Testis (tissue), 5 donors: ENCODE measurements at places on chromosomes 1 and 21.

GRCh38 chr1:9555942-9556341 lies 16.7 kb downstream of the SLC25A33 start:
- no peak for DNase-seq

DNA sequence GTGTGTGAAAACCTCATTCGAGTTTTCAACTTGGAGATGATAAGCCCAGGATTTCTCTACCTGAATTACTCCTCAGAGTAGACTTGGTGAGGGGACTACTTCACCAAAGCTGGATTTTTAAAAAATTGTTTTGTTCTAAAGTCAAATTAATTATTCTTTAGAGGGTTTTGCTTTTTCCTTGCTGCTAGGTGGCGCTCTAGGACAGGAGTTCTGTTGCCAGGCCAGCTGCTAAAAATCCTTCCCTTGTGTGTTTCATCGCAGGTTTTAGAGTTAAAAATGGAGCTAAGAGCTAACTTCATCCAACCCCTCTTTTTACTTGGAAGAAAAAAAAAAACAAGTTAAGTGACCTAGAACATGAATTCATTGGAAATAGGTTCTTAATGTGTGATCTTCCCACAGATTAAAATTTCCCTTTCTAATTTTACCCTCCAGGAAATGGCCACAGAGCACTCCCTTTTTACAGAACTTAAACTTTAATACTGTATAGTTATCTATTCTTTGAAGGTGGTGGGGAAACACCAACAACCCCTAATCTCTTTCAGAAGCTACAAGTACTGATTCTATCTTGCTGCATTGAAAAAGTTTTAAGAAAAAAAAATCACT lies 36.7 kb upstream of the FAM163A start:
- DNase-seq, result peak; percentile 52

DNA sequence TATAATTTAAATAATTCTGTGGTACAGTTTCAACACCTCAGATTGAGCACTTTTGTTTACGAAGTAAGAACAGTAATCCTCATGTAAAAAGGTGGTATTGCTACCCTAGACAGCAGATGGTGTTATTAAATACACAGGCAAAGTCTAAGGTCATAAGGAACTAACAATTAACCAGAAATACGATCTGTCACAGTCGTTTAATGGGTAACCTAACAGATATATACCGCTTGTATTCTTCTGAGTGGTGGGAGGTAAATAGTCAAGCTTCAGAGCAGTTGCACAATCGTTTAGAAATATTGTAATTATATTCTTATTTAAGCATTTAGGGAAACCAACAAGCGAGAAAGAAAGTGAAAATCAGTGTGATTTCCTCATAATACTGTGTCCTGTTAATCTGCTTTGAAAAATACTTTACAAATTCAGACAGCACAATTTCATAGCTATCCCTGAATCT lies 9.8 kb upstream of the IRF2BP2 start:
- DNase-seq, result no peak

DNA sequence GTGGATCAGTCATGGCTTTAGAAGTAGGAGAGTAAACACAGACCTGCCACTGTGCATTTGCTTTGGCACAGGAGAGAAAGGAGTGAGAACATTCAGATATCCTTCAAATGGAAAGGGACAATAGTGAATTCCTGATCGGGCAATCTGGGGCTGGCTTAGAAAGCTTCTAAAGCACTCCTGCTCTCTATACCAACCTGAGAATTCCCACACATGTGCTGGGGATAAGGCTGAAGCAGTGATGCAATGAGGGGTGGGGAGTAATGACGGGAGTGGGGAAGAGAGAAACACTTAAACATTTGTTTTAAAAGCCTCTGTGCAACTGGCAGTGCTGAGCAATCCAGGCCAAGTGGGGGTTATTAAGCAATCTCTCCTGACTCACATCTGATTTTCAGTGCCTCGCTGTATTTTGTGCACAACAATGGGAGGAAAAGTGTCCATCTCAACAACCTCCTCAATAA lies 108.8 kb downstream of the KIAA0319L start:
- no peak for DNase-seq

DNA sequence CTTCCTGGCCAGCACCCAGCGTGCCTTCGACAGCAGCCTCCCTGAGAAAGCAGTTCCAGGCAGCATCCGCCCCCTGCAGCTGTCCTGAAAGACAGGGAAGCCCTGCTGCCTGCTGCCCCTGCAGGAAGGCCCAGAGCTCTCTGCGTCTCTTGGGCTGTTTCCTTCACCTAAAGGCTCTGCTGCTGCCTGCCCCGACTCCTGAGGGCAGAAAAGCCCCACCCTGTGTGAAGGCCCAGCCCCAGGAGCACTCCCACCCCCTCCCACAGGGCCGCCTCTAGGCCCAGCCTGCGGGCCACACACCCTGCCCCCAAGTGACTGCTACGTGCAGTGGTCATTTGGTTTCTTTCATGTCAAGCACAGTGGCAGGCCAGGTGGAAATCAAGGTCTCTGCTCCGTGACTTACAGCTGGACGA lies 12.4 kb downstream of the RIPK4 start:
- no peak for DNase-seq

GRCh38 chr1:153392258-153392657 lies 1.4 kb upstream of the S100A8 start:
- no peak for DNase-seq

DNA sequence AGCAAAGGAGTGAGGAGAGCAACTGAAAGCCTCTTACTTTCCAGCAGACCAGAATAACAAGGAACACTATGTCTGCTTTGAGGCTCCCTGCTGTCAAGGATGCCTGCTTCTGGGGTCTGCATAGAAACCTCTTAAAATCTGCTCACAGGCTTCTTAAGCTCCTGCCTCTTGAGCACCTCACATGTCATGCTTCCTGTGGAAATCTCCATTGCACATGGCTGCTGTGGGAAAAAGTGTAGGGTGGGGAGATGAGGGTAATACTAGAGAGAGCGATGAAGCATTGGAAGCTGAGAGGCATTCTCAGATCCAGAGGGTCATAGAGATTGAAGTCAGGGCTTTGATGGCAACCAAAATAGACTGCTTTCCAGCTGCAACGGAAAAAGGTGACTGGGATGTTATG lies 6.2 kb upstream of the HLX start:
- no peak for DNase-seq

DNA sequence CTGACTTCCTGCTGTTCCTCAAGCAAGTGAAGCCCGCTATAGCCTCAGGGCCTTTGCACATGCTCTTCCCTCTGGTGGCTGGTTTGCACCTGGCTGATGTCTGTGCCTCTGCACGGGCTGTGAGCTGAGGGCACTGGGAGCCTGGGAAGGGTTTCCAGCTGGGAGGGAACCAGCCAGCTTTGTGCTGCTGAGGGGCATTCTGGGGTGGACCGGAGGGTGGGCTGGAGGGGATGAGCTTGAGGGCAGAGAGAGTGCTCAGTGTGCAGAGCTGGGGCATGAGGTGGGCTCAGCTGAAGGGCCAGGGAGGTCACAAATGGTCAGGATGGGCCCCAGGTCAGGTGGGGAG lies 305.7 kb downstream of the MATN1 start:
- no peak for DNase-seq

DNA sequence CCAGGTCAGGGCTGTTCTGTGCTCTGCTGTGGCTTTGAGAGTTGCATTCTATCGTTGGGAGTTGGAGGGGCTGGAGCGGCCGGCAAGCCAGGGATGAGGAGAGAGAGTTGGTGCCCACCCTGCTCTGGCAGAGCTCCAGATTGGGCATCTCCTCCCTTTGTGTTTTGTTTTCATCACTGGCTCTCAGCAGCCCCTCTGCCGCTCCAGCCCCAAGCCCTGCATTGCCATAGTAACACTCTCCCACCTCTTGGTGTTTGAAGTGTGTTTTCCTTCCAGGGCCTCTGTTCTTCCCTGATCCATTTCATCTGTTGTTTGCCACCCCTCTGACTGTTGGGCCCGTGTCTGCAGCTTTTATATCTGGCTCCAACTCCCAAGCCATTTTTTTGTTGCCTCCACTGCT lies 152.7 kb downstream of the URB2 start:
- no peak for DNase-seq

DNA sequence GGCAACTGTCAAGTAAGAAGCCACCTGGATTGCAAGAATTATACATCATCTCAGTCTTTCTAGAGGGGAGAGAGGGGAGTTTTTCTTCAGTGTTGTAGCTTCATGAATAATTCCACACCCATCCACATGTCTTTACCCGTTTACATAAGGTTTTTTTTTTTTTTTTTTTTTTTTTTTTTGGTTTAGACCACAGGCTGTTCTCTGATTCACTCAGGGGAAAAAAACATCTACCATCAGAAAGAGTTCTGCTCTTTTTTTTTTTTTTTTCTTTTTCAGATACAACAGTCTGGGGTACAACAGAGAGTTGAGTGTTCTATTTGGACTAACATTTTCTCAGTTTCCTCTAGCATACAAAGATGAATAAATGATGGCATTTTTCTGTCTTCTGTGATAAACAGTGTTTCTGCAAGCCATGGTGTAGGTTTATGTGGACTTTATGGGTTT lies 4.9 kb upstream of the KIF14 start:
- no peak for DNase-seq

DNA sequence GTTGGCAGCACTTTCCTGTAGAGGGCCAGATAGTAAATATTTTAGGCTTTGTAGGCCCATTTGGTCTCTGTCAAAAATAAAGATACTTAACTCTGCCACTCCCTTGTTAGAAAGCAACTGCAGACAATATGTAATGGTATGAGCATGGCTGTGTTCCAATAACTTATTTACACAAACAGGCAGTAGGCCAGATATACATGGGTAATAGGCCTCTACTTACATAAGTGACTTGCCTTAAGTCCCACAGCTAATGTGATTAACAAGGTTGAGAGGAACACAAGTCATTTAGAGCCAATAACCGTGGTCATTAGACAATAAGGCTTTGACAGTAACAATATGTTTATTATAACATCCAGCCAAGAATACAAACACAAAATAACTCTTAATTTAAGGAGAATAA lies 17.4 kb downstream of the CCT8 start:
- no peak for DNase-seq

DNA sequence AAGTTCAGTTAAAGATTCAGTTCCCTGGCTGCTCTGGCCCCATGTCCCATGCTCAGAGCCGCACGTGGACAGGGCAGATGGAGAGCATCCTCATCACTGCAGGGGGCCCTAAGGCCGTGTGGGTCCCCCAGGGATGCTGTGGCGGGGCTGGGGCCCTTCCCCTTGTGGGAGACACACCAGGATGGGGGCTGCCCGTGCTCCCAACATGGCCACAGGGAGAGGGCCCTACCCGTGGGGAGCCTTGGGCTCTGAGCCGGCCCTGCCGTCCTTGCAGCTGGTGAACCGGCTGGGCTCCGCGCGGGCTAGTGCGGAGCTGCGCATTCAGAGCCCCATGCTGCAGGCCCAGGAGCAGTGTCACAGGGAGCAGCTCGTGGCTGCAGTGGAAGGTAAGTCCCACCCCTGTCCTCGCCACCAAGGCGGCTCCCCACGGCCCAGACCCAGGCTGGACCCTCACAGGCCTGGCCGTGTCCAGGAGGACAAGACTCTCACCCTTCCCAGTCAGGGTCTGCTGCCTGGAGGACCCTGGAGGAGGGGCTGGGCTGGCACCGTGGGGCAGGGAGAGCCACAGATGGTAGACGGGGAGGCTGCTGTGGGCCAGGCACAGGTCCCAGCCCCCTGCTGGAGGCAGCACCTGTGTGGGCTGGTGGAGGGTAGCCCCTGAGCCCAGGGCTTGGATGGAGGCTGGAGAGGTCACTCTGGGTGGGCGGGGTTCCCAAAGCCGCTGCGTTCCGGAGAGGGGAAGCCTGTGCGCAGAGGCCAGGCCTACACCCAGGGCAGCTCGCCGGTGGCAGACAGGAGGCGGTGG lies 53.8 kb downstream of the TRIM11 start:
- DNase-seq, result no peak

GRCh38 chr1:221612047-221612777 lies 129.7 kb downstream of the DUSP10 start:
- DNase-seq, result peak; percentile 64

DNA sequence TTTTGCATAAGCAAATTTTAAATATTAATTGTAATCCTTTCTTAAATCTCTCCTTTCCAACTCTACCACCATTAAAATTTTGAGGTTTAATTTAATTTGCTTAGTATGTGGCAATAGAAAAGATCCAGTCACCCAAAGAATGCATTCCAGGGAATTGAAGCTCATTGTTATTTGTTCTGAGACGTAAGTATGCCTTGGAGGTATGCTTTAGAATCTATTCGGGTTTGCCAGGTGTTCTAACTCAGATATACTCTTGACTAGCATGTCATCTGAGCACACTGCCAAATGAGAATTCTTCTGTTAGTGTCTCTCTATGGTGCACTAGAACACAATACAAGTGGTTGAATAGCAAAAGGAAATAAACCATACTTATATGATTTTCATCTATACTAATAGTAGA lies 813.6 kb upstream of the ADGRL2 start:
- DNase-seq, result no peak

GRCh38 chr1:95223110-95223509 lies 10.9 kb upstream of the RWDD3 start:
- no peak for DNase-seq

DNA sequence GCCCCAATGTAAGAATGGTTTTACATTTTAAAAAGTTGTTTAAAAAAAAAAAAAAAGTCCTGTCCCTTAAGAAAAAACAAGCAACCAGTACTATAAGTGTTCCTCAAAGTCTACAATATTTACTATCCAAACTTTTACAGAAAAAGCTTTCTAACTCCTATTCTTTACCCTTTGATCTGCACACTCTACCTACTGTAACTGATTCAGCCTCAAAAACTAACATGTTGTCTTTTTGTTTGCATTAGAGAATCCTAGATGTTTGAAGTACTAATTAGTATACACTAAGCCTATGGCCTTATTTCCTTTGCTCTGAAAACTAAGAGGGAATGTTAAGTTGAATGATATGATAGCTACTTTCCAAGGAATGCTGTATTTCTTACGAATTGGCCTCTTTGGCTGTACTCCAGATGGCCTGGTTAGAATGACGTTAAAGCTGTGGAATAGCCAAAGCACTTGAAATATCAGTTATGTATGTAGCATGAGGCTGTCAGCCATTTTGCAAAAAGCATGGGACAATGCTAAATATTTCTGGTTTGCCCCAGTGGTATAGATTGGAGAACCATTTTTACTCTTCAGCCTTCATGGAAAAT lies 234.8 kb downstream of the GPR52 start:
- DNase-seq, result no peak

DNA sequence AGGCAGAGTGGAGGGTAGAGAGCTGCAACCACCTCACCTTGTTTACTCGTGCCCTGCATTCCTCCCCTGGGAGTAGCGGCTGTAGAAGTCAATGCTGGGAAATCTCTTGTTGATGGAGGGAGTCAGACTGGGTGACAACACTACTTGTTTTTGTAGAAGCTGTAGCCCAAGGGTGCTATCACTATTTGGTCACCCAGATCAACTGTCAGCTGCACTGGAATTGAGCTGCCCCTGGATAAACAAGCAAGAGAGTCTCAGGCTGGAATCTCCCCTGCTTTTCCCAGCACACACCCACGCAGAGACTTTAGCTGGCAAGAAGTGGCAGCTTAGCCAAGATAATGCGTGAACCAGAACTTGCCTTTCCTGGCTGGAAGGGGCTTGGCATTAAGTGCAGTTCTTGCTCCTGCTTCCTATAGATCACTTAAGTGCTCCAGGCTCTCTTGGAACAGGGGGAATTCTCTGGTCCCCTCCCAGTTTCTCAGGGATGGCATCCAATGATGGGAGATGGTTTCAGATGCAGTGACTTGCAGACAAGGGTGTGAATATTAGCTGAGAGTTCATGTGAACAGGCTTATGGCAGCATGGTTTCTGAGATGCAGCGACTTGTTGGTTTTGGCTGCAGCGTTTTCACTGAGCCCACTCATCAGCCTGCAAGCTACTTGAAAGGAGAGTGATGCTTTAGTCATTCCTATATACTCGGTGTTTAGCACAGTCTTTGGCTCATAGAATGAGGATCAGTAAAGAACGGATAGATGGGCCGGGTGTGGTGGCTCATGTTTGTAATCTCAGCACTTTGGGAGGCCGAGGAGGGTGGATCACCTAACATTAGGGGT lies 16.8 kb downstream of the ATP2B4 start:
- peak; percentile 56 for DNase-seq
